Activated naive CD8-positive, alpha-beta T cell treated with anti-CD3 and anti-CD28 coated beads, Interleukin-2, amount 10 ng/mL, durations not matched to agents 7 days and 5 days (primary cell): ENCODE measurements at places on chromosomes 16 and 17. TPM values are rescaled to one million over a fixed set of nuclear protein-coding genes. Genes with fewer than 3 reads are reported as not detected.

PLXDC1 gene
- total RNA-seq, result 9.6 TPM

DNAH9 gene
- total RNA-seq, result not detected

KRT28 gene
- not detected for total RNA-seq

BEAN1 gene
- total RNA-seq, result not detected

FA2H gene
- not detected for total RNA-seq

GRCh38 chr16:11498683-11499082 lies 88.0 kb downstream of the LITAF start:
- no peak for DNase-seq

DNA sequence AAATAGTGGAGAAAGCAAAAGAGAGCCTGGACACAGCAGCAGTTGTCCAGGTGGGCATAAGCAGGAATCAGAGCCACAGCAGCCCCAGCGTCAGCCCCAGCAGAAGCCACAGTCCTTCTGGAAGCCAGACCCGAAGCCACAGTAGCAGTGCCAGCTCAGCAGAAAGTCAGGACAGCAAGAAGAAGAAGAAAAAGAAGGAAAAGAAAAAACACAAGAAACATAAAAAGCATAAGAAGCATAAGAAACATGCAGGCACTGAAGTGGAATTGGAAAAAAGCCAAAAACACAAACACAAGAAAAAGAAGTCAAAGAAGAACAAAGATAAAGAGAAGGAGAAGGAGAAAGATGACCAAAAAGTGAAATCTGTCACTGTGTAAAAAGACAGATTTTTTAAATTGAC lies 32.7 kb downstream of the RBBP6 start:
- no peak for DNase-seq

DNA sequence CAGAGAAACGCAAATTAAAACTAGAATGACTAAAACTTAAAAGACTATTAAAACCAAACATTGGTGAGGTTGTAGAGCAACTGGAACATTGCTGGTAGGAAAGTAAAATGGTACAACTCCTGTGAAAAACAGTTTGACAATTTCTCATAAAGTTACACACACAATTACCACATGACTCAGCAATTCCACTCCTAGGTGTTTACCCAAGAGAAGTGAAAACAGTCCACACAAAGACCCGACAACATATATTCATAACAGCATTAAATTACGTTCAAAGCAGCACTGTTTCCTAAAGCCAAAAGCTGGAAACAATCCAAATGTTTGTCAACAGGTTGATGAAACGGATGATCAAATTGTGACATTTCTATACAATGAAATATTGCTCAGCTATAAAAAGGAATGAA lies 26.5 kb upstream of the ALOX12 start:
- no peak for DNase-seq

- DNase-seq, result no peak
Observed at GRCh38 chr16:59045501-59045900, 311.4 kb upstream of the GOT2 start.

- DNase-seq, result no peak
Observed at GRCh38 chr17:81898029-81898866, 3.8 kb upstream of the NPB start.

DNA sequence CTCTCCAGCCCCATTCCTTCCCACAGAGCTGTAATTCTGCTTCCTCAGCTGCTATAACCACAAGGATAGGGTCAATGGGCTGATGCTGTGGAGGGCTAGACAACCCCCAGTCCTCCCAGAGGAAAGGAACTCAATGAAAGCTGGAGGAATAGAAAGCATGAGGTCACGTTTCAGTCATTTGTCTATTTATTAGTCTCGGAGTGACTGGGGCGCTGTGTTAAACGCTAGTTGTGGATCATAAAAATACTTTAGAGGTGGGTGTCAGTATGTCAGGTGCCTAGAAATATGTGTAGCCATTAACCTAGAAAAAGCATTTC lies 787 bp upstream of the CCL3L1 start:
- no peak for DNase-seq

DNA sequence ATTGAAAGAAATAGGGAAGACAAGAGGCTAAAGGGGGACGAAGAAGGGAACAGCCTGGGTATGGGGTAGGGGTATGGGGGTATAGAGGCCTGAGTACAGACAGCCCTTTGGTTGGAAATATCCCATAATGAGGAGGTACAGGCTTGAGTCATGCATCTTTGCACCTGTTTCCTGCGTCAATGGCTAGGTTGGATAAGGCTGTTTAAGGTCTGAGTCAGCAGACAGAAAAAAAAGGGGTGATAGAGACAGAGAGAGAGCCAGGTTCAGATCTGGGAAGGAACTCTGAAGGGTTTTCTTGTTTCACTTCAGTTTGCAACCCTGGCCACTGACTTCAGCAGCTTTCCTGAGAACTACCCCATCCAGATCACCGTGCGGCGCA lies 8.5 kb downstream of the FNDC8 start:
- no peak for DNase-seq

GRCh38 chr17:83029571-83029970 lies 49.8 kb upstream of the METRNL start:
- DNase-seq, result no peak

DNA sequence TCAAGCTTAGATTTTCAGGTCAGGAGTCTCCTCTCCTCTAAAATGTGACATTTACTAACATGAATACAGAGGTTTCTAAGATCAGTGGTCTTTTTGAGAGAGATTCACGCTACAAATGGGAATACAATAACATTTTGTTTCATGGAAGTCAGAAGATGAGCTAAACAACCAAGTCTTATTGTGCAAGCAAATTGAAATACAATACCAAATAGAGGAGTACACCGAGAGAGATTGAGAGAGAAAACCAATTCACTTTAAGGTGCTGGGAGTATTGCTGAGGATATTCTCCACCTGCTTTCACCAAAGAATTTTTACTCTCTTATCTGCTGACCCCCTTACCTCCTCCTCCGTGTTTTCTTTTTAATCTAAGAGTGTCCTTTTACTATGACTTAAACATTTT lies 11.5 kb downstream of the VEZF1 start:
- no peak for DNase-seq

- DNase-seq, result no peak
Observed at GRCh38 chr17:80457236-80457856, 19.1 kb downstream of the NPTX1 start.

- no peak for DNase-seq
Observed at GRCh38 chr17:19763416-19763815, 15.3 kb upstream of the ALDH3A1 start.

DNA sequence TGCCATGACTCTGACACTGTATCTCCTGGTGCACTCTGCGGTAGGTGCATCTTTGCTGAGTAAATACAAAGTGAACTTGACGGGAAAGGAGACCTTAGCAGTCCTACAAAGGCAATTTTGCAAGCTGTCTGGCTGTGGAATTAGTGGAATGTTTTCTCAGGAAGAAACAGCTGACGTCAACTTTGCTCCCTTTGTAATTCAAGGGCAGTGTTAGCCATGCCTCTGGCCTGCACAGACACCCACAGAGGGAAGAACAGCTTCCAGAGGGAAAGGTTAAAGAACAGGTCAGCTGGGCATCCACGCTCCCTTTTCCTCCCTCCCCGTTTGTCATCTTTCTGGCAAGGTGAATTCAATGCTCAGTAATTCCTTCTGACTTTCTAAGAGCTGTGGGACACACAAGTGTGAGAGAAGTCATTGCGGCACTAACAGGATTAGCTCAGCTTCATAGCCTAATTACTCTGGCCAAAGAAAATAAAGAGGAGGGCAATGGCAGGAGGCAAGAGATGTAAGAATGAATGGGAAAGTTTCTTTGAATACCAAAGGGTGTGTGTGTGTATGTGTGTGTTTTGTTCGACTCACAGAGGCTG lies 476.9 kb upstream of the GOT2 start:
- no peak for DNase-seq
